Thoracic aorta endothelial cell (primary cell): ENCODE measurements at places on chromosomes 3 and 15. TPM values are rescaled to one million over a fixed set of nuclear protein-coding genes. Genes with fewer than 3 reads are reported as not detected.

C3orf20 gene
- total RNA-seq, result under 0.01 and 0.07 TPM in 2 replicates

GPR15 gene
- not detected in 2 replicates for total RNA-seq

SLC2A2 gene
- not detected in 2 replicates for total RNA-seq

AGBL1 gene
- total RNA-seq, result not detected in 2 replicates

MCF2L2 gene
- total RNA-seq, result 0.53 and 0.86 TPM in 2 replicates

NEK10 gene
- total RNA-seq, result 13.6 and 20.6 TPM in 2 replicates

CLSTN2 gene
- total RNA-seq, result under 0.01 and 0.07 TPM in 2 replicates

TM2D3 gene
- 33.0 and 39.6 TPM in 2 replicates for total RNA-seq

ZPLD1 gene
- total RNA-seq, result under 0.01 TPM in 1 of 2 replicates, not detected in the other
